ENCODE measurements at places on chromosomes 3 and 15.

GRCh38 chr3:151879037-151879436 lies 5.6 kb downstream of the SUCNR1 start:
- DNase-seq: no peak

GRCh38 chr3:43759297-43759782 lies 68.6 kb downstream of the ABHD5 start:
- DNase-seq: no peak

DNA sequence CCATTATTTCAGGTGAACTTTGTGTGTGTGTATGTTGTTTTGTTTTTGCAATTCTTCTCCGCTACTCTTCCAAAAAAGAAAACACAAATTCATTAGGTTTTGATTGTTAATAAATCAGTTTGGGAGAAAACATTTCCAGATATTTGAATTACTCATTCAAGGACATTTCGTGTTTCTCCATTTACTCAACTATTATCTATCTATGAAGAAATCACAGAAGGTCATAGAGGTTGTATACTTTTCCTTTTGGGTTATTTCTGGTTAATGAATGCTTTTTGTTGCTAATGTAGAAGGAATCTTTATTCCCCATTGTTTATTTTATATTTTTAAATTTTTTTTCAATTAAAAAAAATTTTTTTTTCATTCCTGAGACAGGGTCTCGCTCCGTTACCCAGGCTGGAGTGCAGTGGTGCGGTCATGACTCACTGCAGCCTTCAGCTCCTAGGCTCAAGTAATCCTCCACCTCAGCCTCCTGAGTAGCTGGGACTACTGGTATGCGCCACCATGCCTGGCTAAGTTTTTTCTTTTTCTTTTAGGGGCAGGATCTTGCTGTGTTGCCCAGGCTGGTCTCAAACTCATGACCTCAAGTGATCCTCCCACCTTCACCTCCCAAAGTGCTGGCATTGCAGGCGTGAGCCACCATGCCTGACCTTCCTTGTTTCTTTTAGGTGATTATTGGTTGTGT lies 28.4 kb downstream of the IGF1R start:
- no peak for DNase-seq

GRCh38 chr3:171831936-171832335 lies 11.2 kb upstream of the TMEM212 start:
- no peak for DNase-seq

- DNase-seq: no peak
Measured at GRCh38 chr3:172112734-172113120, 73.3 kb downstream of the FNDC3B start.

- DNase-seq: no peak
Measured at GRCh38 chr3:187318819-187319616, 27.5 kb upstream of the MASP1 start.

- DNase-seq: no peak
Measured at GRCh38 chr15:34987609-34988026, 469 bp downstream of the ZNF770 start.

DNA sequence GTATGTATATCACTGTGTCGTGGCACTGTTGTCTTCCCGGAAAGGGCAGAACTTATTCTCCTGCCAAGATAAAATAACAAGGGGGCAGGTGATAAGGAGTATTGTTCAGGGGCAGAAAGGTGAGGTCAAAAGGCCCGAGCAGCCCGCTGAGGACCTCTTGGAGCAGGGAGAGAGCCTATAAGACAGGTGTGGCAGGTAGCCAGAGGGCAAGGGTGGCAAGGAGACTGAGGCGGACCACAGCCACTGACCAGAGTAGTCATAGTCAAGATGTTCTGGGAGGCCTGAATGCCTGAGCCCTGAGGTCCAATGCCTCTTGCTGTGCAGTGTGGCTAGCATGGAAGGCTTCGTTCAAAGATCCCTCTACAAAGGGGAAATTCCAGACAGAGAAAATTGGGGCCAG lies 172.3 kb upstream of the CHRNA7 start:
- DNase-seq: no peak

DNA sequence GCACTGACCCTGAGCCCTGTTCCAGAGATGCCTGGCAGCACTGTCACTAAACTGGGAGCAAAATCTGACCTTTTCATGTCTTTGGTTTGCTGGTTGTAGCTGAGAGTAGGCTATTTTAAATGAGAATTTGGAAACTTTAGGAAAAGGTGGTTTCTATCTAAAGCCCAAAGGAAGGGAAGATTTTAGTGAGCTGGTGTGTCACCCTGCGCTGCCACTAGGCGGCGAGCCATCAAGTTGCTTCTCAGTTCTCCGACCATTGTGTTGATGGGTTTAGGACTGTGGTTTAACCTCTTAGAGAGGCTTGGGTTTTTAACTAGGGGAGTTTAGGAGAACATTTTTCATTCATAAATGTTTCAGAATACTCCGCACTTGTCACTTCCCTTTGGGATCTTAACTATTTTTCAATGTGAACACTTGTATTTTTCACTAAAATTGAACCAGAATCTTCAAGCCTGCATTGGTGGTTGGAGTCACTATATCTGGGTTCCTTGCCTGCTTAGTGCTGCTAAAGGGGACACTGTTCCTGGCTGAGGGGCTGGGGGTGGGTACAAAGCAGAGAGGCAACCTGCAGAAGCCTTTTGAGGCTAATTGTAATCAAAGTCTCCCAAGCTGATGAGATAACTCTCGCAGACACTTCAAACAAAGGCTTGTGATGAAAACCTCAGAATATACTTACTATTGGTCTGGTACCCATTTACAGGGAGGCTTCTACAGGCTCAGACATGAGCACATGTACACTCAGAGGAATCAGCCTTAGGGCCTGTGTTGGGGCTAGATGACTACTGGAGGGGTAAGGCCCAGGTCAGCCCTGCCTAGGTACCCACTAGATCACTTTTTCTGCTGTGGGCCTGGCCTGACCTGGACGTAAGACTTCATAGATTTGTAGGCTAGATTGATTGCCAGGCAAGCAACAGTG lies 16.8 kb downstream of the EXOSC7 start:
- DNase-seq: no peak

- no peak for DNase-seq
Measured at GRCh38 chr3:16456784-16457415, 56.6 kb downstream of the RFTN1 start.

DNA sequence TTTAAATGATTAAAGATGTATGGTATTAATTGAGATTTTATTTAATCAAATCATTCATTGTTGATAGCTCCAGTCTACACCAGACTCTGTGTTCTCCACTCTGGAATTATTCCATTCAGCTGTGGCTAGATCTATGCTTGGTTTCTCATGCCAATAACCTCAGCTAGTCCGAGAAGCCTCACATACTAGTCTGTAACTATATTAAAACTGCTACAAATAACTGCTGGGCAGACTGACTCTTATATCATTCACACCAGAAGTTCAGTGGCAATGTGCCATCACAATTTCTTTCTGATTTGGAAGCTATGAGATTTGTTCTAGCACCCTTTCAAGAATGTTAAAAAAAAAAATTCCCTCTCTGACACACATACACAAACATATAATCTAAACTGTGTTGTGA lies 947.3 kb downstream of the ROBO1 start:
- DNase-seq: no peak

- no peak for DNase-seq
Measured at GRCh38 chr3:169083163-169083562, 580.3 kb downstream of the MECOM start.

- no peak for DNase-seq
Measured at GRCh38 chr15:78177447-78177873, 28.3 kb downstream of the IDH3A start.

GRCh38 chr3:187062526-187063177 lies 76.6 kb downstream of the RPL39L start:
- no peak for DNase-seq

- DNase-seq: no peak
Measured at GRCh38 chr3:181578743-181579142, 133.0 kb upstream of the SOX2 start.

DNA sequence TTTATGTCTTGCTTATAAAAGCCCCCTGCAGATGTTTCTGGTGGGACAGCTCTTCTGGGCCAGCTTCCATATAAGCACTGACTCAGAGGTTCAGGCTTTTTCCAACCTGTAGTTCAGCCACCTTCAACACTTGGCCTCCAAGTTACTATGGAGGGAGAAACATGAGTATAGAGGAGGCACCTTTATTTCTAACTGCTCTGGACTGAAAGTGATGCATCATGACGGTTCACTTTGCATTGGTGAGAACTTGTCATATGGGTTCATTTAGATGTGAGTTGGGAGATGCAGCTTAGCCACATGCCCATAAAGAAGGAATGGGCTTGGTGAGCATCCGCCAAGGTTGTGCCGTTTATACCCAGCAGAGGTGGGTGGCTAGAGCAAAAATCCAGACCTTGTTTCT lies 58.8 kb upstream of the CFAP161 start:
- DNase-seq: no peak

- DNase-seq: no peak
Measured at GRCh38 chr3:73045391-73045790, 16.1 kb upstream of the EBLN2 start.

Measured in activated gamma-delta T cell (primary cell).